ENCODE measurements at places on chromosomes 16 and 17. TPM values are rescaled to one million over a fixed set of nuclear protein-coding genes. Genes with fewer than 3 reads are reported as not detected.

DNA sequence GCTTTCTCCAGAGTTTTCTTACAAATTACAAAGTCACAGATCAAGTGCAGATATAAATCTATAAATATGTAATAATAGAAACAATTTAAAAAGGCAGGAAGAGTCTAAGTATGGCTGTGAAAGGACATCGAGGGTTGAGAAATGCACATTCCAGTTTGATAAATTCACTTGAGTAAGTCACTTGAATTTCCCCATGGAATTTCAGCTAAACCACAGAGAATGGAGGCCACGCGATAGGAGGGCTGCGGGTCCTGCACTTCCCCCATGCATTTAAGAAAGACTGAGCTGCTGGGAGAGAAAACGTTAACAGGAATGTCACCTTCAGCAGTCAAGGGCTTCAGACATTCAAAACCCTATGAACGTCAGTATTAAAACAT, 6.1 kb upstream of the MXRA7 start:
- H3K27ac ChIP-seq, result peak overlapping the region; percentile 40
- peaks cover 75% of the 10 kb centered on the region for H3K36me3 ChIP-seq
- no peaks in the 10 kb centered on the region for H3K27me3 ChIP-seq
- H3K4me1 ChIP-seq, result peaks cover 17% of the 10 kb centered on the region
- H3K4me3 ChIP-seq, result no peak overlapping the region
- peak; percentile 32 for DNase-seq

Gene MYH3
- 0.13 TPM for total RNA-seq

Gene CDH1
- total RNA-seq, result not detected

Gene GPATCH8
- total RNA-seq, result 24.8 TPM

Gene BRIP1
- 0.09 TPM for total RNA-seq

DNA sequence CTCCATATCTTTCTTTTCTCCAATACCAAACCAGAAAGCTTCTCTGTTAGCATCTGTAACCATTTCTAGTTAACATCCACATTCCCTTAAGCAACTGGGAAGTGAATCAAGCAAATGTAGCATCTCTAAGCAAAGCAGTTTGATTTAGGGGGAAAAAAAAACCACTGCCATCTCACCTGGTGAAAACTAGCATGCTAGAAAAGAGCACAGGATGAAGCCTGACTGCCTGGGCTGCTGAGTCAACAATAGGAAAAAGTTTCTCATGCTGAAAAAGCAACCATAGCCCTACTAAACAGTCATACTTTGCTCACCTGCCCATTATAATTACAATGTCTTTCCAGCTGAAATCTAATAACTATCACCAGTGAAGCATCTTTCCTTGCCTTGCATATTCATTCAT, 139.3 kb downstream of the ANKFN1 start:
- H3K27ac ChIP-seq, result no peak overlapping the region
- no peaks in the 10 kb centered on the region for H3K27me3 ChIP-seq
- H3K36me3 ChIP-seq, result no peaks in the 10 kb centered on the region
- H3K4me1 ChIP-seq, result peaks cover 13% of the 10 kb centered on the region

Gene SCNN1B
- total RNA-seq, result 1.1 TPM

Gene KRT12
- not detected for total RNA-seq

Gene FBXW10B
- 0.53 TPM for total RNA-seq

Gene ANKRD40CL
- not detected for total RNA-seq

- H3K4me1 ChIP-seq, result no peaks in the 10 kb centered on the region
- H3K36me3 ChIP-seq, result no peaks in the 10 kb centered on the region
- no peak overlapping the region for H3K4me3 ChIP-seq
- no peak for DNase-seq
Observed at GRCh38 chr16:12319428-12320035, 343.0 kb downstream of the SNX29 start.

Gene OTOP2
- total RNA-seq, result not detected
